ENCODE measurements at places on chromosomes 1 and 21. TPM values are rescaled to one million over a fixed set of nuclear protein-coding genes. Genes with fewer than 3 reads are reported as not detected.
A peak's percentile ranks its signal among the peaks of the same experiment; 100 is the strongest.

- H3K27ac ChIP-seq: no peak overlapping the region
- no peak overlapping the region for H3K4me3 ChIP-seq
- no peaks in the 10 kb centered on the region for H3K4me1 ChIP-seq
- H3K36me3 ChIP-seq: no peaks in the 10 kb centered on the region
Observed at GRCh38 chr1:53643041-53643880, 95.7 kb downstream of the GLIS1 start.

Gene PER3
- 6.3 TPM for polyA plus RNA-seq

Gene DNAJC28
- polyA plus RNA-seq: 1.7 TPM

Gene TFF3
- not detected for polyA plus RNA-seq

Gene CFHR4
- not detected for polyA plus RNA-seq

Gene ATP1A4
- not detected for polyA plus RNA-seq

DNA sequence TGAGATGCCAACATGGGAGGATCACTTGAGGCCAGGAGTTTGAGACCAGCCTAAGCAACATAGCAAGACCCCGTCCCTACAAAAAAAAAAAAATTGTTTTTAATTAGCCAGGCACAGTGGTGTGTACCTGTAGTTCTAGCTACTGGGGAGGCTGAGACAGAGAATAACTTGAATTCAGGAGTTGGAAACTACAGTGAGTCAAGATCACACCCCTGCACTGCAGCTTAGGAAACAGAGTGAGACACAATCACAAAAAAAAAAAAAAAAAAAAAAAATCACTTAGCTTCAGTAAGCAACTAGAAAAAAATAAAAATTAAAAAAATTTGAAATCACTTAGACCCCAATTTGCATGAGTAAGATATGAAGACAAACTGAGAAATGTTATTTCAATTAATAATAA is 53.5 kb downstream of the FMO4 start:
- no peaks in the 10 kb centered on the region for H3K27me3 ChIP-seq
- no peaks in the 10 kb centered on the region for H3K4me1 ChIP-seq
- no peak for DNase-seq
- no peak overlapping the region for H3K27ac ChIP-seq
- no peaks in the 10 kb centered on the region for H3K36me3 ChIP-seq
- no peak overlapping the region for H3K4me3 ChIP-seq

Gene LSM10
- polyA plus RNA-seq: 146 TPM

DNA sequence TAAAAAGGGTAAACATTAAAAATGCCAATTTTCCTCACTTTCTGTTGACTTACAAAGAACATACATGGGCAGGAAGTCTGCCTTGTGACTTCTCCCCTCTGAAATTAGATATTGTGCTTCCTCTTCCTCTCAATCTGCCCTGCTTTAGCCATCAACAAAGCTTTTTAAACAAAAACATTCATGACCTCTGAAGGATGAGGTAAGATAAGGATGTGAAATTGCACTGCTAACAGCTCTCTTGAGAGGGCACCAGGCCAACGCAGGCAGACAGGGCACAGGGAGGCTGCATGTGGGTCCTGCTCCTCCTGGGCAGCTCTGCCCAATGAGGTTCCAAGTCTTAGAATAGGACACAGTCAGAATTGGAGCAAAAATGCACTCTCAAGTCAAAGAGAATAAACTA is 62.1 kb downstream of the DEGS1 start:
- H3K4me1 ChIP-seq: peaks cover 17% of the 10 kb centered on the region
- peak; percentile 25 for DNase-seq
- H3K4me3 ChIP-seq: no peak overlapping the region
- H3K27ac ChIP-seq: no peak overlapping the region
- peaks cover 9% of the 10 kb centered on the region for H3K36me3 ChIP-seq
- no peaks in the 10 kb centered on the region for H3K27me3 ChIP-seq

Gene PGLYRP4
- not detected for polyA plus RNA-seq

GRCh38 chr1:205577874-205578658 is 53.7 kb downstream of the ELK4 start:
- no peak overlapping the region for H3K27ac ChIP-seq
- no peak for DNase-seq
- H3K4me1 ChIP-seq: no peaks in the 10 kb centered on the region

GRCh38 chr1:19329611-19330010 is 17.5 kb downstream of the SLC66A1 start:
- H3K27ac ChIP-seq: no peak overlapping the region
- DNase-seq: no peak
- H3K27me3 ChIP-seq: no peaks in the 10 kb centered on the region
- H3K4me1 ChIP-seq: no peaks in the 10 kb centered on the region
- H3K4me3 ChIP-seq: no peak overlapping the region

DNA sequence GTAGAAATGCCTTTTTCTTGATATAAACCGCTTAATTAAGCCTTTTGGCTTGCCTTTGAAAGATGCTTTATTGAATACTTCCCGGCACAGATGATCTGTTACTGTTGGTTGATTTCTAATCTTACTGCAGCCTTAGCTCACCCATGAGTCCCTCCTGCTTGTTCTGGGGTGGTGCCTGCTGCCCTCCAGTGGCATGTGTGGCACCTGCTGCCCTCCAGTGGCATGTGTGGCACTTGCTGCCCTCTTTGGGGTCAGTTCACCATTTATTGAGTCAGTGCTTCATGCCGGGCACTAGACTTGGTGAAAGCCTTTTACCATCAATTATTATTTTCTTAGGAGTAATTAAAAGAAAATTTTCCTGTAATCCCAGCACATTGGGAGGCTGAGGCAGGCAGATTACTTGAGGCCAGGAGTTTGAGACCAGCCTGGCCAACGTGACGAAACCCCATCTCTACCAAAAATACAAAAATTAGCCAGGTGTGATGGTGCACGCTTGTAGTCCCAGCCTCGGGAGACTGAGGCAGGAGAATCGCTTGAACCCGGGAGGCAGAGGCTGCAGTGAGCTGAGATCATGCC is 54.3 kb downstream of the ADARB1 start:
- peak; percentile 60 for DNase-seq
- H3K27ac ChIP-seq: no peak overlapping the region
- H3K36me3 ChIP-seq: no peaks in the 10 kb centered on the region

Gene AGMAT
- 6.2 TPM for polyA plus RNA-seq

DNA sequence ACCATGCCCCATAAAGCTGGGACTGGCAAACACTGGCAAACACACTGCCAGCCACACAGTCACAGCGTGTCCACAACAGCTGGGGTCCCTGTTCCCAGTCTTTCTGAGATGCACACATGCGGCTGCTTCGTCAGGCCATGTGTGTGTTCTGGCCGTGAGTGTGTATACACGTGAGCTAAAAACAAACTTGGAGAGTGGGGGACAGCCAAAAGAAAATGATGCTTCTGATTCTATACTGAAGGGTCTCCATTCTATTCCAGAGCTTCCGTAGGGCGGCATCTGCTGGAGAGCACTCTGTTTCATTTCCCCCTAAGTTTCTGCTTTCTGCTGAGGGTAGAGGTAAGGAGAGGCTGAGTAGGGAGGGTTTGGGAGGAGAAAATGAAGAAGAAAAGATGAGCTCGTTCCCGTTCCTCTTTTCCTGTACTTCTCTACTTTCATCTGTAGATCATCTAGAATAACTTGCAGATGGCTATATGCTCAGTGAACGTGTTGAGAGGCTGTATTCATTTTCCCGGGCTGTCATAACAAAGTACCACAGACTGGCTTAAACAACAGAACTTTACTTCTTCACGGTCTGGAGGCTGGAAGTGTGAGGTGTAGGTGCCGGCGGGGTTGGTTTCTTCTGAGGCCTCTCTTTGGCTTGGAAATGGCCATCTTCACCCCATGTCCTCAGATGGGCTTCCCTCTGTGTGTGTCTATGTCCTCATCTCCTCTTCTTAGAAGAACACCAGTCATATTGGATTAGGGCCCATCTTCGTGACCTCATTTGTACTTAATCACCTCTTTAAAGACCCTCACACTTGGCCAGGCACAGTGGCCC is 151.6 kb downstream of the TOMM20 start:
- no peaks in the 10 kb centered on the region for H3K36me3 ChIP-seq
- no peak for DNase-seq
- H3K27ac ChIP-seq: peak overlapping the region; percentile 28
- H3K4me3 ChIP-seq: no peak overlapping the region
- H3K27me3 ChIP-seq: no peaks in the 10 kb centered on the region
- H3K4me1 ChIP-seq: peaks cover 47% of the 10 kb centered on the region

Gene TCHHL1
- not detected for polyA plus RNA-seq

DNA sequence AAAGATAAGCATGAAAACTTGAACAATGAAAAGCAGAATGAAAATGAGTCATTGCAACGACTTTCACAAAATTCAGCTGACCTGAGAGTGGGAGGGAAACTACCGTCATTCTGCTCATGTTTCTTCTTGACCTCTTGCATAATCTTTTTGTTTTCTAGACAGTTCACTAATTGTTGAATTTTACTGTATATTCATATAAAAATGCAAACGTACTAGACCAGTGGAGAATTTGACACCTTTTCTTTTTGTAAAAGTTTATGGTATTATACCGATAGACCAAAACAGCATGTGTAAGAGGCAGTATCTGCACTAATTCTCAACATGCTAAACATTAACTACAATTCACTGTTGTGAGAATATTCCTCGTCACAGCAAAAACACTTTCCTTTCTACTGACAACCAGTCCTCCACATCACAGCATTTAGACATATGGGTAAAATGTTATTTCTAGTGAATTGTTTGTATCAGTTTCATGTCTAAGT is 137.8 kb downstream of the GREM2 start:
- H3K27me3 ChIP-seq: no peaks in the 10 kb centered on the region
- H3K27ac ChIP-seq: no peak overlapping the region
- no peak for DNase-seq
- no peaks in the 10 kb centered on the region for H3K4me1 ChIP-seq

Gene CFAP107
- not detected for polyA plus RNA-seq

- no peaks in the 10 kb centered on the region for H3K27me3 ChIP-seq
- H3K4me3 ChIP-seq: peak overlapping the region; percentile 14
- H3K27ac ChIP-seq: no peak overlapping the region
- no peaks in the 10 kb centered on the region for H3K36me3 ChIP-seq
Observed at GRCh38 chr1:228793032-228793431, 57.8 kb downstream of the RHOU start.

DNA sequence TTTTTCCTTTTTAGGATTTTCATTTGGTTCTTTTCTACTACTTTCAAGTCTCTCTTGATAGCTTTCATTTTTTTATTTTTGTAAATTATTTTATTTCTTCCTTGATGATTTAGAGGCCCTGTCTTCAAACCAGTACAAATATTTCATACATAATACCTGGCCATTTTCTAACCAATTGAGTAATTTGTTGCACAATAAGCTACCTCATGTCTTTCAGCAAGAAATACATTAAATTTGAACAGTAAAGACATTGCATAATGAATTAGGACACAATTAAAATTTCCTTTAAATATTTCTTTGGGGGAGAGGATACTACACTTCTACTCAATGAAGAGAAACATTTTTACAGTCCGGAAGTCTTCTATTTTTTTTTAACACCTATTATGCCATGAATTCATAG is 15.6 kb upstream of the COL9A2 start:
- no peak for DNase-seq
- no peaks in the 10 kb centered on the region for H3K4me1 ChIP-seq
- no peak overlapping the region for H3K4me3 ChIP-seq
- peaks cover 2% of the 10 kb centered on the region for H3K27me3 ChIP-seq

- no peaks in the 10 kb centered on the region for H3K4me1 ChIP-seq
- no peak for DNase-seq
- no peaks in the 10 kb centered on the region for H3K36me3 ChIP-seq
Observed at GRCh38 chr1:158179301-158180041, 1.2 kb upstream of the CD1D start.

DNA sequence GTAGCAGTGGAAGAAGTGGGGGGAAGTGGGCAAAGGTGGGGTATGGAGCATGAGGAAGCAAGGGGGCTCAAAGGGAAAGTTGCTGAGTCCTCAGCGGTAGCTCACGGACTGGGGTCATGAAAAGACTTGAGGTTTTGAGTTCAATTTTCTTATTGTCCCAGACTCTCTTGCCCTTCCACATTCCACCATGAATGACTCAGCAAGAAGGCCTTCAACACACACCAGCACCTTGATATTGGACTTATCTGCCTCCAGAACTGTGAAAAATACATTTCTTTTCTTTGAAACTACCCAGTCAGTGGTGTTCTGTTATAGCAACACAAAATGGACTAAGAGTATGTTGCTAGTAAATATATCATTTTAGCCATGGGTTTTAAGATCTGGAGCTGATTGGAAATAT is 17.3 kb upstream of the RHBDL2 start:
- DNase-seq: no peak
- no peak overlapping the region for H3K27ac ChIP-seq
- H3K36me3 ChIP-seq: no peaks in the 10 kb centered on the region

- no peak for DNase-seq
- H3K27ac ChIP-seq: no peak overlapping the region
- no peaks in the 10 kb centered on the region for H3K36me3 ChIP-seq
- no peaks in the 10 kb centered on the region for H3K27me3 ChIP-seq
Observed at GRCh38 chr1:50877641-50878040, 82.4 kb downstream of the FAF1 start.

Gene TACSTD2
- polyA plus RNA-seq: not detected

DNA sequence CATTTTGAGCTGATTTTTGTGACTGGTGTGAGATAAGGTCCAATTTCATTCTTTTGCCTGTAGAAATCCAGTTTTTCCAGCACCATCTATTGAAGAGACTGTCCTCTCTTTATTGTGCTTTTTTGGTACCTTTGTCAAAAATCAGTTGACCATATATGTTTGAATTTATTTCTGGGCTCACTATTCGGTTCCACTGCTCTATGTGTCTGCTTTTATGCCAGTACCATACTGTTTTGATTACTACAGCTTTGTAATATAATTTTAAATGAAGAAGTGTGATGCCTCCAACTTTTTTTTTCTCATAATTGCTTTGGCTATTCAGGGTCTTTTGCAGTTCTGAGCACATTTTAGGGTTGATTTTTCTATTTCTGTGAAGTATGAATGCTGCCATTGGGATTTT is 69.0 kb downstream of the LAMC2 start:
- no peak for DNase-seq
- no peaks in the 10 kb centered on the region for H3K36me3 ChIP-seq
- H3K27me3 ChIP-seq: no peaks in the 10 kb centered on the region
- no peaks in the 10 kb centered on the region for H3K4me1 ChIP-seq

- peaks cover 85% of the 10 kb centered on the region for H3K4me1 ChIP-seq
- DNase-seq: no peak
- H3K27me3 ChIP-seq: no peaks in the 10 kb centered on the region
Observed at GRCh38 chr1:116379674-116380498, 6.8 kb downstream of the ATP1A1 start.

GRCh38 chr1:103788377-103788776 is 38.7 kb downstream of the AMY1C start:
- H3K27me3 ChIP-seq: no peaks in the 10 kb centered on the region
- no peaks in the 10 kb centered on the region for H3K36me3 ChIP-seq

GRCh38 chr1:151515265-151515664 is 4.1 kb downstream of the CGN start:
- DNase-seq: no peak
- no peak overlapping the region for H3K4me3 ChIP-seq
- no peaks in the 10 kb centered on the region for H3K36me3 ChIP-seq
- peaks cover 21% of the 10 kb centered on the region for H3K4me1 ChIP-seq

Gene SPRR2B
- not detected for polyA plus RNA-seq

Gene BTF3L4
- 55.0 TPM for polyA plus RNA-seq

Gene DNASE2B
- not detected for polyA plus RNA-seq

- no peaks in the 10 kb centered on the region for H3K4me1 ChIP-seq
- peak; percentile 33 for DNase-seq
- no peak overlapping the region for H3K27ac ChIP-seq
- no peaks in the 10 kb centered on the region for H3K27me3 ChIP-seq
- H3K4me3 ChIP-seq: no peak overlapping the region
- no peaks in the 10 kb centered on the region for H3K36me3 ChIP-seq
Observed at GRCh38 chr1:201408176-201408833, 9.2 kb upstream of the LAD1 start.

Gene MYOG
- not detected for polyA plus RNA-seq

GRCh38 chr1:68346188-68346808 is 103.5 kb downstream of the RPE65 start:
- H3K36me3 ChIP-seq: no peaks in the 10 kb centered on the region
- no peaks in the 10 kb centered on the region for H3K27me3 ChIP-seq
- H3K4me1 ChIP-seq: no peaks in the 10 kb centered on the region
- no peak overlapping the region for H3K27ac ChIP-seq
- DNase-seq: no peak
